ENCODE measurements at places on chromosomes 13 and 19.
A peak's percentile ranks its signal among the peaks of the same experiment; 100 is the strongest.

DNA sequence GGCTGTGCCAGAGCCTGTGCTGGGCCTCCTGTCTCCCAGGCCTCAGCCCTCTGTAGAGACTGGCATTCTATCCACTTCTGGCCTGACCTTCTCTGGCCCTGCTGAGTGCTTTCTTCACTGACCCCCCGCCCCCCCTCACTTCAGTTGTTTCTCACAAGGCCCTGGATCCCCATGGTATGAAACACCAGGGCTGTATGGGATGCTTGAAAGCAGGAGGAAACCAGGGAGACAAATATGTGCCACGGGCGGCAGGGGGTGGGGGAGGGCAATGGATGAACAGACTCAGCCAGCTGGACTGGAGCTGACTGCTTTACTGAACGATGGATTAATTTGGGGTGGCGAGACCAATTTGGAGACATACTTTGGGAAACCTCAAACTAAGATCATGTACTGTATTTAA lies 14.0 kb downstream of the IRGC start:
- DNase-seq: no peak

DNA sequence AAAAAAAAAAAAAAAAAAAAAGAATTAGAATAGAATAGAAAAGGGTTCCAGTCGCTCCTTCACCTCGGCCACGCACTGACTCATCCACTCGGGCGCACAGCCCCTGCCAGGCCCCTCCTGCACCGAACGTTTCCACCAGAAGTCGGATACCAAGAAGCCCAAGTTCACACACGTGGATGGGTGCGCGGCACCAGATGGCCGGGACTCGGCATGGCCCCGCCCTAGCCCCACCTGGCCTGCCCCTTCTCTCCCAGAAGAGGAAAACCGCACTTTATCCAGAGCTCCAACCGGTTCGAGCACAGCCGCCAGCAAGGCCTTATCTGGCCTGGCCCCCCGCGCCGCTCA lies 5.9 kb downstream of the PRR36 start:
- DNase-seq: no peak

- DNase-seq: no peak
Observed at GRCh38 chr19:533364-534058, 2.0 kb downstream of the CDC34 start.

- no peak for DNase-seq
Observed at GRCh38 chr13:99973163-99973807, 1.7 kb upstream of the ZIC5 start.

- DNase-seq: peak; percentile 62
Observed at GRCh38 chr13:36999054-36999714, at the start of gene ALG5. Gene ALG5, minus strand, starts transcription at chr13:36999340. Its CDS starts 40 bp downstream, at chr13:36999300.

DNA sequence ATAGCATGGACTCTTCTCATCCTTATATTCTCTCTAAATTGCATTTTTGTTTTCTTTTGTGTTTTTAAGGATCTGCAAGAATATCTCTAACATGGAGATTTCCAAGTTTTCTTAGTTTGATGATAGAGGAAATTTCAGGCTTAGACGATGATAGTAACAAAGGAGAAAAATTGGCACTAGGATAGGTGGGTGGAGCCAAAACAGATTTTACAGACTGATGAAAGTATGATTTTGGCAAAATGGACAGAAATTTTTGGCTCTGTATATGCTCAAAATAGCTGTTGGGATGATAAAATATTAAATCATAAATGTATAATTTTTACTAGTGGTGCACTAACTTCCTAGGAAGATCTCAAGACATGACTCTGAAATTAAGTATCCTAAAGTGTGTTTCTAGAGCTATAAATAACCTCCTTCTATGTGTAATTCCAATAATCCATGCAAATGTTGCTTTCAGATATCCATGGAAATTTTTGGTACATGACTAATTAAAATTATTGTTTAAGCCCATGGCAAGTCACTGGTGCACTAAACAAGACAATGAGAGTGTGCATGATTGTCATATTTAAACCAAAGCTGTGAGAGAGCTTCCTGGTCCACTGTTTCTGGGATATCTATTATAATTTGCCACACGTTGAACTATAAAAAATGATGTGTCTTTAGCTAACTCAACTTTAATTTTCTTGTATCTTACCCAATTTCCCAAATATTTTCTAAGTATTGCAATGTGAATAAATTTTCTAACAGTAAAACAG lies 55.8 kb upstream of the NBEA start:
- DNase-seq: no peak

- no peak for DNase-seq
Observed at GRCh38 chr13:74930402-74931165, 551.4 kb downstream of the TBC1D4 start.

GRCh38 chr19:18785179-18786124 lies 5.7 kb downstream of the COMP start:
- DNase-seq: peak; percentile 85
